ENCODE measurements at places on chromosomes 1 and 21.

- DNase-seq: no peak
Observed at GRCh38 chr1:81582467-81582986, 218.2 kb upstream of the ADGRL2 start.

GRCh38 chr1:66831529-66832239, 30.6 kb upstream of the INSL5 start:
- no peak for DNase-seq

DNA sequence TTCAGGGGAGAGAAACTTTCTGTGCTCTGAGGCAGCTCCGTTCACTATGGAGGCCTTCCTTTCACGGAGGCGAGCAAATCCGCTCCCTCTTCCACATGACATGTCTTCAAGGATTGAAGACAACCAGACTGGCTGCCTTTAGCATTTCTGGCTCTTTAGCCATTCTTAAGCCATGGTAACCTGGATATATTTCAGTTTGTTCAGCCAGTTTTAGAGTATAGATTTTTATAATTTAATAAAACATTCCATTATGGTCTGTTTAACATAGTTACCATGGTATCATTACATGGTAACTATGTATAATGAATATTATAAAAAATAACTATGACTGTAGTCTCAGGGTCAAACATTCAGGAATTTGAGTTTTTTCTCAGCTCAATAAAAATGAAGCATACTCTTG, 54.2 kb upstream of the NFIA start:
- no peak for DNase-seq

GRCh38 chr1:183946320-183946613, 91.3 kb downstream of the COLGALT2 start:
- no peak for DNase-seq

GRCh38 chr1:31003613-31004230, 61.8 kb downstream of the PUM1 start:
- no peak for DNase-seq

GRCh38 chr1:62229468-62229867, 34.8 kb downstream of the L1TD1 start:
- DNase-seq: no peak

- no peak for DNase-seq
Observed at GRCh38 chr21:46391773-46392172, 66.9 kb upstream of the DIP2A start.

- DNase-seq: no peak
Observed at GRCh38 chr1:20153000-20153418, 13.9 kb downstream of the PLA2G2F start.

- DNase-seq: no peak
Observed at GRCh38 chr1:64515427-64515826, 45.5 kb downstream of the CACHD1 start.

DNA sequence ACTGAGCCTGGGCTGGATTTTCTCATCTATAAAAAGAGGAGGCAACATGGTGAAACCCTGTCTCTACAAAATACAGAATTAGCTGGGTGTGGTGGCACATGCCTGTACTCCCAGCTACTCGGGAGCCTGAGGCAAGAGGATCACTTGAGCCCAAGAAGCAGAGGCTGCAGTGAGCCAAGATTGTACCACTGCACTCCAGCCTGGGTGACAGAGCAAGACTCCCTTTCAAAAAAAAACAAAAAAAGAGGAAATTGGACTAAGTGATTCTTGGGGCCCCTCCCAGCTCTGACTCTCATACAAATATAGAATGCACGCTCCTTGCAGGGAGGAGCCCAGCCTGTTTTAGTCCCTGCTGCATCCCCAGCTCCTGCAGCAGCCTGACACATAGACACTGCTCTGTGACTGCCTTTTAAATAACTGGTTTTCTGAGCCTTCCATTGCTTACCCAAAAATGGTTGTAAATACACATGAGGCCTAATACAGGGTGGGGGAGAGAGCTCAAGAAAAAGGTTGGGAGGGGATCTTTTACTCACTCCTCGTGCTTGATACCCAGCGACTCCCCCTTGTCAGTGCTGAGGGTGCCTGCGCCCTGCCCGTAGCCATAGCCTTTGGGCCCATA, 17.2 kb downstream of the CSRP1 start:
- no peak for DNase-seq

- DNase-seq: no peak
Observed at GRCh38 chr1:11741919-11742558, 6.1 kb downstream of the AGTRAP start.

- no peak for DNase-seq
Observed at GRCh38 chr1:166929911-166930310, 45.4 kb downstream of the ILDR2 start.

GRCh38 chr1:198359024-198359653, 181.3 kb downstream of the ATP6V1G3 start:
- no peak for DNase-seq

DNA sequence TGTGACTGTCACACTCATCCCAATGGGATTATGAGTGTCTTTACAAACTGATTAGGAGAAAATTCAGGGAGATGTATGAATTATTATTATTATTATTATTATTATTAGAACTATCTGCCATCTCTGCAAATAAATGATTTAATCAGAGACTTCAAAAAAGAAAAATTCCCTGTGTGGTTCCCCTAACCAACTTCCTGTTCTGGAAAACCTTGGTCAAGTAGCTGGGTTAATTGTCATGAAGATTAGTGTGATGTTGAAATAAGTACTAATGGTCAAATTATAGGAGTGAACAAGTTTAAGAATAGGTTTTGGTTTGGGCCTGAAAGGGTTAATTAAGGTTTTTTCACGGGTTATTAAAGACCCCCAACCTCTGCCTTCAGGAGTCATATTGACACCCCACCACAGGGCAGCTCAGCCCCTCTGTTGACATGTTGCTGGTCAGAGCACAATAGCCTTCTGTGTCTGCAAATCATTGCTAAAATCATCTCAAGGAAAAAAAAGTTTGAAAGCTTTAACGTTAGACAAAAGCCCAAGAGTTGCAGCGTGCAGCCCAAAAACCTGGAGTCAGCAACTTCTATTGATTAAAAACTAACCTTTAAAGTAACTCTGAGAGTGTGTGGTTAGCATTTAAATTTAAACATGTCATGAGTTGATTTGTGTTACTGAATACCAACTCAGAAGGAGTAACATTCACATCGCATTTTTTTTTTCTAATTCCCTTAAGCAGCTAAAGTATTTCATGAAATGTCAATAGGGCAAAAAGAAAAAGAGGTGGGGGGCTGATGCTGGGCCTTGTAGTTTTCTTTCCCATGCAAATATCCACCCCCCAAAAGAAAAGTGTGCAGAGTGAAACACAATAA, 272.5 kb downstream of the TM2D1 start:
- DNase-seq: no peak

- no peak for DNase-seq
Observed at GRCh38 chr1:116365353-116365780, 7.7 kb upstream of the ATP1A1 start.

DNA sequence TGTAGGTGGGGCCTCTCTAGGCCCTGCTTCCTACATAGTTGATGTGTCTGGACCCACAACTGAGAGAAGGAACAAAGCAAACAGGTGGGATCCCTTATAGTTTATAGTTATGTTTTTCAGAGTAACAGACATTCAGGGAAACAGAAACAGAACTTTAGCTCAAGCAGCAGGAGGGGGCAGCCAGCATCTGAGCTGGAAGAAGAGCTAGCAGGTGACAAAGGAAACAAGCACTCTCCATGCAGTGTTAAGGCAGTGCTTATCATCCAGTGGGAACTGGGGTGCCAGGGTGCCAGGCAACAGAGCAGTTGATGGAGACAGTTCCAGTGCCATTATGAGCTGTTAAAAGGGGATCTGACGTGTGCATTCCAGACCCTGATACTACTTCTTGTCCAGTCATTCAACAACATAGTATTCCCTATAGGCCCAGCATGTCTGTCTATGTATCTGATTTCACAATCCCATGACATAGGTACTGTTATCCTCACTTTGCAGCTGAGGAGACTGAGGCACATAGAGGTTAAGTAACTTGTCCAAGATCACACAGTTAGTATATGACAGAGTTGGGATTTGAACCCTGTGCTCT, 13.5 kb downstream of the HIVEP3 start:
- DNase-seq: no peak

GRCh38 chr21:42721341-42721824, 68.0 kb downstream of the PDE9A start:
- no peak for DNase-seq

DNA sequence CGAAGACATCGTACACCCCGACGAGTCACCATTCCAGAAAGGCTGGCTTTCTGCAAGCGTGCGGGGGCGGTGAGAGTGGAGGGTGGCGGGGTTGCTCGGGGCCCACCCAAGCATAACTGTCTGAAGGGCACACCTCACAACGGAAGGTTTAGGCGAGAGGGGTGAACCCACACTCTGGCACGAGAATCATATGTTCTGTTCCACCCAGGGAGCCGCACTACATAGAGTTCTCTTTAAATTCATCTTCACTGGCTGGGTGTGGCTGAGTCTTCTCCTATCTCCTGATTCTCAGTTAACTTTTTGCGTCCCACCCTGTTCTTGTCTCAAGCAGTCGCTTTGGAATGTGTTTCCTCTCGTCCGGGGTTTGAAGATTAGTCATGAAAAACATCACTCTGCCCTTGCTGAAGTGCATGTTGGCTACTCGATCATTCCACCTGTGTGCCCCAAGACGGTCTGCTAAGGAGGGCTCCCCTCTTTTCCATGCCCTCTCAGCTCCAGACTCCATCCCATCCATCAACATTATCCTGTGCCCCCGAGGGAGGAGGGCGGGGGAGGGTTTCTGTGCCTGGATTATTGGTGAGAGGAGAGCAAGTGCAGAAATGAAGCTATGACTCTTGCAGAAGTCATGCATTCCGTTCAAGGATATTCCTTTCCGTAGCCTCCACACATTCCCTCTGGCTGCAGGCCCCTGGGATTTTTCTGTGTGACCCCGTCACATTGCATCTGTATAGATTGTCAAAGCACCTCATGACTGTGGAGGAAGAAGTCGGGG, 53.5 kb upstream of the CD34 start:
- DNase-seq: no peak

- DNase-seq: no peak
Observed at GRCh38 chr1:116587501-116588227, 16.8 kb upstream of the CD58 start.

GRCh38 chr21:45528981-45529784, 13.1 kb downstream of the SLC19A1 start:
- no peak for DNase-seq

- no peak for DNase-seq
Observed at GRCh38 chr1:29825941-29826415, 589.7 kb downstream of the PTPRU start.

GRCh38 chr1:41576620-41577019, 92.1 kb upstream of the EDN2 start:
- DNase-seq: no peak

- no peak for DNase-seq
Observed at GRCh38 chr1:50968821-50969610, 1.0 kb upstream of the CDKN2C start.

DNA sequence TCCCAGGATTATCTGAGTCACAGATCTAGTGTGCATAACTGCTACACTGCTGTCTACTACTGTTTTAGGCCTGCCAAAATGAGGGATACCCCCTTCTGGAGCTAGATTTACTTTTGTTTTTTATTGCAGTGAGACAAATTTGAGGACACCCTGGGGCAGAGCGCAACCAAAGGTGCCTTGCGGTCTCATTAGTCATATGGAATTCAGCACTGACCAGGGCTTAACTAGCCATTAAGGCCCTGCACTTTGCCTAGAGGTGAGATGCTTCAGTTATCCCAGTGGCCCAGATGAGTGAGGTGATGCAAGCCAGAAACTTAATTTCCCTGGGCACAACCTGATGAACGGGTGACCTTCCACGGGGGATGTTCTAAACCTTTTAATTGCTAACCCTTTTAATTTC, 998 bp upstream of the SPAG17 start:
- DNase-seq: no peak

GRCh38 chr1:239283216-239283615, 103.2 kb upstream of the CHRM3 start:
- no peak for DNase-seq

- no peak for DNase-seq
Observed at GRCh38 chr1:156534424-156535060, 34.0 kb upstream of the MEF2D start.

DNA sequence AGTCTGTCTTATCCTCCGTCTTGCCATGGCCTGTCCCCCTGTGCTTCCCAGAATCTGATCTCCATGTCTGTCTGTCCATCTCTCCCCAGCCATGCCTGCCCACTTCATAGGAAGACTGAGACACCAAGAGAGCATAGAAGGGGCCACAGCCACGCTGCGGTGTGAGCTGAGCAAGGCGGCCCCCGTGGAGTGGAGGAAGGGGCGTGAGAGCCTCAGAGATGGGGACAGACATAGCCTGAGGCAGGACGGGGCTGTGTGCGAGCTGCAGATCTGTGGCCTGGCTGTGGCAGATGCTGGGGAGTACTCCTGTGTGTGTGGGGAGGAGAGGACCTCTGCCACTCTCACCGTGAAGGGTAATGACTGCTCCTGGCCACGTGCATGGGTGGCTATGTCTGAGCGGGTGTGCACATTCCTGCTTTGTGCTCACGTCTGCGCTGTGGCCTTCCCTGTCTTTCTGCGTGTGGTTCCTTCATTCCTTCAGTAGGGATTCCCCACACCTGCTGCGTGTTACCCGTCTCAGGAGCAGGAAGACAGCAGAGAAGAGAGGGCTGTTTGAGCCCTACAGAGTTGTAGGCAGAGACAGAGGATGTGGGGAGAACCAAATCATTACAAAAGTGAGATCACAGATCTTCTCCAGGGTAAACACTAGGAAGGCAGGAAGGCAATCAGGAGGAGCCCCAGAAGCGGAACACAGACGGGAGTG, 80.8 kb downstream of the OBSCN start:
- no peak for DNase-seq

DNA sequence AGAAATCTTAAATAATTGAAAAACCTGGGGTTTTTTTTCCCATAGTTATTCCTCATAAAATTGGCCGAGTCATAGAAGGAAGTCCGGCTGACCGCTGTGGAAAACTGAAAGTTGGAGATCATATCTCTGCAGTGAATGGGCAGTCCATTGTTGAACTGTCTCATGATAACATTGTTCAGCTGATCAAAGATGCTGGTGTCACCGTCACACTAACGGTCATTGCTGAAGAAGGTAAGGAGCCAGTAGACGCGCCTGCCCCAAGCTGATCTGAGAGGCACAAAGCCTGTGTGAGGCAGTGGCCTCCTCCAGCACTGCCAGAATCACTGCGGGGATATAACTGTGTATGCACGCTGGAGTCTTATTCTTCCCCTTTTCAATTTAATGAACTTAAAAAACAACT, 100.3 kb downstream of the PHTF1 start:
- no peak for DNase-seq

DNA sequence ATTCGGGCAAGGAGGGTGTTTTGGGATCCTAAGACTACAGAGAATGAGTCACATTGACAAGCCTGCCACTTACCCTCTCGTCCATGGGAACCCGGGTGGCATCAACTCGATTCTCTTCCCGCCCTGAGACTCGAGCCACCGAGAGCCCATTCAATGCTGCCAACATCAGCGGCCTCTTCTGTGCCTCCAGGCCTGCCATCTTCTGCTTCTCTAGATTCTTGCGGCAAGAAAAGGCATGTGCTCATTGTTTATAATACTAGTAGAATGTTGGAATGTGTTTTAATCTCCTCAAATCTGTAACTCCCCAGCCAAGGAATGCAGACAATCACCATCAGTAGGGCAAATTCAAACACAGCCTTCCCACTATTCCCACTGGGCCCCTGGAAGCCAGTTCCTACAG, 96.9 kb downstream of the SMYD2 start:
- DNase-seq: no peak
